ENCODE measurements at places on chromosomes 7 and 10.

DNA sequence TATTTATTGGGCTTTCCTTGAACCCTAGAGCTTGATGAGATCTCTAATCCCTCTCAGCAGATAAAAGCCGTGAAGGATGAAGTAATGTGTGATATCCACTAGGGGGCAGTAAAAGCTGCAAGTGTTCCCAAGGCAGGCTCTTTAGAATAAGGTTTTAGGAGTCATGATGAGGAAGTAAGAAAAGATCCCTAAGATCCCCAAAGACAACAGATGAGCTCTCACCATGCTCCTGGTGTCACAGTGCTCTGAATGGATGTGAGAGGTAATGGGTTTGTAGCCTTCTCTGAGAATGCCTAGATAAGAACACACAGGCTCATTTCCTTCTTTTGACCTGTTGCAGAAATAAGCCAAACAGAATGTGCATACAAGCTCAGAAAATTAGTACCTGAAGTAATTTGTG is 70.4 kb upstream of the ITPRID1 start:
- DNase-seq, result peak; percentile 32

DNA sequence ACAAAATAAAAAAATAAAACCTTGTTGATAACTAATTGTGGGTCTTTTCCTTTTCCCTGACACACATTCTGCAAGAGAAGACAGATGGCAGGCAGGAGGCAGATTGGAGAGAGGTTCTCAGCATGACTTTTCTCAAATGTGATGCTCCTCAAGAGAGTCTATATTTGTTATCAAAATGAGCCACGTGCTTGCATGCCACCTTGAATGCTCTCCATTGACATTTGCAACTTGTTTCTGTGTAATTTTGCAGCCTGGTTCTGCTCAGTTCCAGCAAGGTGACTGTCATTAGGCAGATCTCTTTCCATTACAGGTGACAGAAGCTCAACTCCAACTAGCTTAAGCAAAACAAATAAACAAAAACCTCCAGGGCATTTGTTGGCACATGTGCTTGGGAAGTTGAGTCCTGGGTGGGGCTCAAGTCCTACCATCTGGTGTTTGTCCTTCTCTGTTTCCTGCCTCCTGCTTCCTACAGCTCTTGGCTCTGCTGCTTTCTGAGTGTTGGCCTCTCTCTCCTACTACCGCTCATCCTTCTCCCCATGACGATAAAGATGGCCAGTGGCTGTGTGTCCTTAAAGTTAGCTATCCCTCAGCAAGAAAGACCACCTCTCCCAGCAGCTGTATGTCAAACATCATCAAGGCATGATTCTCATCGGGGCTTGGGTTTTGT is 56.7 kb downstream of the GRK5 start:
- no peak for DNase-seq

DNA sequence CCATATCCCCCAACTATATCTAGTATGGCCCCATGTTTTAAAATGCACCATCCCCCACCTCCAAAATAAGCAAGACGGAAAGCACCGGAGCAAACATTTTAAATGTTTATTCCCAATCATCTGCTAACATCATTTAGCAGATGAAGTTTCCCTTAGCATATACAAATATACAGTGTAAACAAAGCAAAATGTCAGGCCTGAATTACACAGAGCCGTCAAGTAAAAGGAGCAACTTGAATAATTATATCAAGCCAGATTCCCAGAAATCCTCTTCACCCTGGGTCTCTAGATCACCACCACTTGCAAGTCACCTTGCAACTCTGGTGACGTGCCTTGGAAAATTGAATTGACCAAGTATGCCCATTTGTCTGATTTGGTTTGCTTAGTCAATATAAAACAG is 91.6 kb upstream of the COL1A2 start:
- DNase-seq, result no peak

DNA sequence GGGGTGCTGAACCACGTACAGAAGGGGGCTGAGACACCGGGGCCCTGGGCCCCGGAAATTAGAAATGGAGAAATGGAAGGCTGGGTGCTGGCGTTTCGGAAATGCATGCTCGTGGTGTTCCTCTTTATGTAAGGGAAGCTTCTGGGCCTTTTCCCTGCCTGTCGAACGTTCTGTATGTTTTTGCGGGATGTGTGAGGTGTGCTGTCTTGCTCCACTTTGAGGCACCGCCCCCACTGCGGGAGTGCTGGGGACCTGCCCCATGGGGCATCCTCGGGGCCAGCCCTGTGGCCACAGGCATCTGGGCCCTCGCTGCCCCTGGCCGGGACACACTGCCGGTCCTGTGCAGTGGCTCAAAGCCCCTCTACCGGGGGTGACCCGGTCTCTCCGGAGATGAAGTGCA is 1.7 kb upstream of the VENTX start:
- no peak for DNase-seq

DNA sequence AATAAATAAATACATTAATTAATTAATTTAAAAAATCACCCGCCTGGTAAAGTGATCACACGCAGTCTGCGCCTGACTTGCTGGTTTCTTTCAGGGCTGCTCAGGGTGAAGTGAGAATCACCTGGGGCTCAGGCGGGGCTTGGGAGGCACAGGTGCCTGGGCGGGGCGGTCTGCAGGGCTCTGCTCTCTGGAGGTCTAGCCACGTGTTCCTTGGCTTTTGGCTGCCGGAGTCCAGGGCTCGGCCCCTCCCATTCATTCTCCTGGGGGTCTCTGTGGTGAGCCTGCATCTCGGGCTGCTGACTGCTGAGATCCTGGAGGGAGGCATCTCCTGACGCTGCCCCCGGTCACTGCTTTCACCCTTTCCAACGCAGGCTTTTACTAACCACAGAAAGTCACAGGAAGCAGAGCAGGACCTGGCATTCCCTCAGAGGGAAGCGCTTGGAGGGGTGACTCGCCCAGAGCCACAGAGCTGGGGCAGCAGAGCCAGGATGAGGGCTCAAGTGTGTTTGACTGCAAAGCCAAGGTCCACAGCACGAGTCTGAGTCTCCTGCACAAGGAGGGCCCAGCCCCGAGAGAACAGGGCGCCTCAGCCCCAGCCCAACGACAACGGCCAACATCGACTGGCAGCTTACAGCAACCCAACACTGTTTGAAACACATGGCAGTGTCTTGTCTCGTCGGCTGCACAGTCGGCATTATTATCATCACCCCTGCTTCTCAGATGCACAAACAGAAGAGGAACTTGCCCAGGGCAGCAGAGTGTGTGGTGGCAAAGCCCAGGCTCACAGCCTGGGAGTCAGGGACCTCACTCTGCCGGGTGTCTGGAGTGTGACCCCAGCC is 22.4 kb upstream of the MNX1 start:
- no peak for DNase-seq

GRCh38 chr10:30096564-30096963 is 37.2 kb upstream of the JCAD start:
- DNase-seq, result no peak

DNA sequence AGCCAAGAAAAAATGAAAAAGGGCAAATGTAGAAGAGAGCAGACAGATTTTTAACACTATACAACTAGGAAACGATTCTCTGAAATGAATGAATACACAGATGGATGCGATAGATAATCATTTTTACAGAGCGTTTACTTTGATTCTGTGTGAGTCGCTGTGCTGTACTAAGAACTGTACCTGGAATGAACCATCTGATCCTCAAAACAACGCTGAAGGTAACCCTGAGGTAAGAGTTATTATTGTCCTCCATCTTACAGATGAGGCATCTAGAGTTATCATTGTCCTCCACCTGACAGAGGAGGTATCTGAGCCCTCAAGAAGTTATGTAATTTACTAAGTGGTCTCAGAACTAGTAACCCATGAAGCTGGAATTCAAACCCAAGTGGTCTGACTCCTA is 80.2 kb downstream of the CHCHD3 start:
- no peak for DNase-seq

GRCh38 chr10:122348935-122349361 is 25.6 kb upstream of the PLEKHA1 start:
- no peak for DNase-seq

GRCh38 chr7:138962561-138963270 is 18.5 kb downstream of the KIAA1549 start:
- DNase-seq, result no peak

GRCh38 chr7:2222516-2222915 is 10.2 kb downstream of the MAD1L1 start:
- no peak for DNase-seq

DNA sequence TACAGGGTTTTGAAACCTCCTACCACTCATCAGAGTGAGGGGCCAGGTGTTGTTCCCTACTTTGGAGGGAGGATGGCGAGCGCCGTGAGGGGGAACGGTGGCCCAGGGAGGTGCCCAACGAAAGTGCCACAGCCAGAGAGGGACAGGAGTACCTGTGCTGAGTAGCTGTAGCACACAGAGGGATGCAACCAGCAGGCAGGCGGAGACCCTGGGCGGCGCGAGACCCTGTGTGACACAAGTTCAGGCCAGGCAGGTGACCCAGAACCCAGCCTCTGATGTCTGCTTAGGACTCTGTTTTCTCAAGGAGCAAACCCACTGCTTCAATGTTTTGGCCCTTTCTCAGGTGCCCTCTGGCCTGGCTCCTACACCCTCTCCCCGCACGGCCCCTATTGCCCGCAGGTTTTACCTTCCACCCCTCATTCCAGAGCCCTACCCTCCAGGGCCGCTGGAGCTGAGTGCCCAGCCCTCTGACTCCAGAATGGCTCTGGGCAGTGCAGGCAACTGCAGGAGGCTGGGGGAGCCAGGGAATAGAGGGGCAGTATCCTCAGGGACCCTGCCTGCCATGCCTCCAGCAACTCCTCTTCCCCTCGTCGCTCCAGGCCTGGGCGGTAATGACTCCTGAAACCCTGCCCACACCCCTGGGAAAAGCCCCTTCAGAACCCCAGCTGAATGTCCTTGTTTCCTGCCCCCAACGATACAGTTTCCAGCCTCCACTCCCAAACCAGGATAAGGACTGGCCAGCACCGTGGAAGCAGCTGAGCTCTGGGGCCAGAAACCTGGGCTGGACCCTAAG is 164.1 kb upstream of the RHEB start:
- DNase-seq, result no peak

- DNase-seq, result no peak
These were observed 651 bp downstream of the AFAP1L2 start for GRCh38 chr10:114403541-114404161.

DNA sequence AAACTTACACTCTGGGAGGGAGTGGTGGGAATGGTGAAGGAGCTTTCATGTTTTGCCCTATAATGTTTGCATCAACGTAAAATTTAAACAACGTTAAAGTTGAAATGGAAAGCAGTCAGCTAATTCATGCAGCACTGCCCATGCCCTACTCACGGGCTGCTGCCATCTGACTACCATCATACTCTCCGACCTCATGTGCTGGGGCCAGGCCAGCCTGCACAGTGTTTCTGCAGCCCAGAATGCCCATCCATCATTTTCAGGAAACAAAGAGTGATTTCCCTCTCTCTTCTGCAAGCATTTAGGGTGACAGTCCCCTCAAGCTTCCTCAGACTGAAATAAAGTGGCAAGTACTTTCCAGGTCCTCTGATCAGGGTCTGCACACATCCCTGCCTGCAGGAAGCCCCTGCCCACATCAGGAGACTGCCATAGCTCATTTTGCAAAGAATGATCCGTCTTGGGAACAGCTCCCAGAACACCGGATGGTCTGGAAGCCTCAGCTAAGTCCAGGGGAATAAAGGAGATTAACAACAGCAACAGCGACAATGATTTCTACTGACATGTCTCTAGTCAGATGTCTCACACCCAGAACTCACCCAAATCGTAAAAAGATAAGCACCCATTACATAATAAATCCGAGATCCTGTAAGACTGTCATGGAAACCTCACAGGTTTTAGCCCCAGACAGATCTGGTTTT is 40.3 kb downstream of the ARHGAP22 start:
- DNase-seq, result no peak

DNA sequence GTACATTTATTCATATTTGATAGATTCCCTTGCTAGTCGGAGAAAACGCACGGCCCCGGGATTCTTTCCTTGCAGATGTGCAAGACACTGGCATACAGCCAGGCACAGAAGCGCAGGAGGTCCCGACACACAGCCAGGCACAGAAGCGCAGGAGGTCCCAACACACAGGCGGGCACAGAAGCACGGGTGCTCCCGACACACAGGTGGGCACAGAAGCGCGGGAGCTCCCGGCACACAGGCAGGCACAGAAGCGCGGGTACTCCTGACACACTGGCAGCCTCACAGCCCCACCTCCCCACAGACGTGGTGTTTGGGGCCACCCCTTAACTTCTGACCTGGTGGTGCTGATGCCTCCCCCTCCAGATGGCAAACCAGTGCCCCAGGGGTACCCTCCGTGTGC is 237.3 kb downstream of the ZMYND11 start:
- no peak for DNase-seq

GRCh38 chr7:37354656-37355131 is 94.0 kb downstream of the ELMO1 start:
- no peak for DNase-seq

- no peak for DNase-seq
These were observed 1.8 kb downstream of the SMURF1 start for GRCh38 chr7:99141841-99142726.

DNA sequence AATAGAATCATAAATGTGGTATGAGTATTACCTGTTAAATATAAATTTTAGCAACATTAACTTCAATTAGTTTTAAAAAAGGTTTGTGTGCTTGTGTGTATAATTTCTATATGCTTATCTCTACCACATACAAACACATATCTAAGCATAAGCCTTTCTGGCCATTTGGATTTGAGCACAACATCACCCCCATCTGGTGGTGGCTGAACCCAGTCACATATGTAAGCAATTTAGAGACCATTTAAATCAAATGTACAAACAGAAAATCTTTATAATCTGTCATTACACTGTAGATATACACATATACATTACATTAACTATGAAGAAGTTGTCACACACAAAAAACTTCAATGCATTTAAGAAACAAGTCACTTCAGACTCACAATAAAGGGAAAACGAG is 31.7 kb downstream of the GPR22 start:
- DNase-seq, result peak; percentile 26

DNA sequence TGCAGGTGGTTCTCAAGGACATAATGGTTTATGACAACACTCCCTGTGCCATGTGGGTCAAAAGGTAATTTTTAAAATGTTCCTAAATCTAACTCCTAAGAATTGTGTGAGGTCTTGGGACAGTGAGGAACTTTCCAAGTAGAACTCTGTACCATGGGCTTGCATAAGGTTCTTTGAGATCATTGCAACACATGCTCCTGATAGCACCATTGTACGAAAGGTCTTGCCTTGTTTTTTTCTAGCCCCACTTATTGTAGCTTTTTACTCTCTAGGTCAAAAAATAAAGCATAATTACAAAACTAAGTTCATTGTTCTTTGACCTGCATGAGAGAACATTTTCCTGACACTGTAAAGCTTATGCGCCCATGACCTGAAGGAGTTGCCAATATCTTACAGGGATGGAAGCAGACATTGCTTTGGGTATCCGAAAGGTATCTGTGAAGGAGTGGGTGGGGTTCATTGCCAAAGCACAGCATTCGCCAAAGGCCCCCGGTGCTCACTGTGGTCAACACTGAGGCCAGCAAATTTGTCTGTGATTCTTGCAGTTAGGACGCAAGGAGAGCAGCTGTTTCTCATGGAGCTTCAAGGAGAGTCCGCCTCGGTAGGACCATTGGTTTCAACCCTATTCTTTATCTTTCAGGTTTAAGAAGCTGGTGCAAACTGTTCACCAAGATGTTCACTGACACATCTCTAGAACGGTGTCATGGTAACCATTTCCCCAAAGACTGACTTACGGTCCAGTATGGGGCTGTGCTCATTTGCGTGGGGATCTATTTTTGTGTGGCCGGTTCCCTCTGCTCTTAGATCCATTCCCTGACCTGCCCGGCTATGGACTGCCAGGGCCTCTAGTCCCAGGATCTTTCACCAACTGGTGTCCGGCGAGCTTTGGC is 7.6 kb upstream of the PRKAG2 start:
- DNase-seq, result no peak

- DNase-seq, result no peak
These were observed 73.3 kb upstream of the WAC start for GRCh38 chr10:28459453-28460144.

- DNase-seq, result no peak
These were observed 43.0 kb upstream of the IMMP2L start for GRCh38 chr7:111605246-111605645.

GRCh38 chr7:129264534-129264933 is 39.7 kb downstream of the AHCYL2 start:
- no peak for DNase-seq

All from HCT116 (cell line).